ENCODE measurements at places on chromosomes 7 and 10.

DNA sequence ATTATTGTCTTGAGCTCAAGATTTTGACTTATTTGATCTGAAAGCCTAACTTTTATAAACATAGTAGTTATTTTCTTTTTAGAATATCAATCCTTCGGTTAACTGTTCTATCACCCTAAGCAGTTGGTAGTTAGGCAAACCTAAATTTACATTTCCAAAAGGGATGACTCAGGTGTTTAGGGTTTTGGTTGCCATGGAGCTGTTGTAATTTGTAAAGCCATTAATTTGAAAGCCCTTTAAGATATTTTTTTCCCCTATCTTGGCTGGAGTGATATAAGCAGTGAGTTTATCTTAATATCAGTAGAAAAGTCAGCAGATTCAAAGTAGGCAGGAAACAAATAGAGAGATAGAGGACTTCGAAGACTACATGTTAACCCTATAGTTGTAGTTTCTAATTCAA, 1472.6 kb upstream of the CELF2 start:
- DNase-seq: no peak

GRCh38 chr10:16713290-16713689, 103.9 kb downstream of the RSU1 start:
- no peak for DNase-seq

GRCh38 chr7:4762121-4763055, 13.0 kb upstream of the AP5Z1 start:
- DNase-seq: no peak

GRCh38 chr7:144866189-144866588, 30.3 kb upstream of the TPK1 start:
- no peak for DNase-seq

DNA sequence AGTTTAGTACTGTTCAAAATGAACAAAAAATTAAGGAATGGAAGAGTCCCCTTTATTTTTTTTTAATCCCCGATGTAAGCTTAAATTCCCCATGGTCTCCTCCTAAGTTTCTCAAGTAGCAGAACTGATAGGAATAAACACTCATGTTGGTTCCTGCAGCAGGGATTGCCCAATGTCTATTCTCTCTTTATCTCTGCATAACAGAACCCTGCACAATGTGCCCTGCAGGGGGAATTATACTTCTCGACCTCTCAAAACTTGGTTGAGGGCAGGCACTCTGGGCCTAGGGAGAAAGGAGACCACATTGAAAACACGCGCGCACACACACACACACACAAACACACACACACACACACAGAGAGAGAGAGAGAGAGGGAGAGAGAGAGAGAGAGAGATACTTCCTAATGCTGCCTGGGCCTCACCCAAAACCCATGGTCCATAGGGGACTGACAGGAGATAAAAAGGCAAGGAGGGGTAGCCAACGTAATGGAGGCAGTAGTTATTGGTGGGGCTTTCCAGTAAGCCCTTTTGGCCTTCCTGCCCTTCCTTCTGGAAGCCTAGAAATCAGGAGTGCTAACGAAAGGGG, 22.7 kb downstream of the JAZF1 start:
- DNase-seq: peak; percentile 51

GRCh38 chr10:77907900-77908717, 18.4 kb downstream of the DLG5 start:
- no peak for DNase-seq

DNA sequence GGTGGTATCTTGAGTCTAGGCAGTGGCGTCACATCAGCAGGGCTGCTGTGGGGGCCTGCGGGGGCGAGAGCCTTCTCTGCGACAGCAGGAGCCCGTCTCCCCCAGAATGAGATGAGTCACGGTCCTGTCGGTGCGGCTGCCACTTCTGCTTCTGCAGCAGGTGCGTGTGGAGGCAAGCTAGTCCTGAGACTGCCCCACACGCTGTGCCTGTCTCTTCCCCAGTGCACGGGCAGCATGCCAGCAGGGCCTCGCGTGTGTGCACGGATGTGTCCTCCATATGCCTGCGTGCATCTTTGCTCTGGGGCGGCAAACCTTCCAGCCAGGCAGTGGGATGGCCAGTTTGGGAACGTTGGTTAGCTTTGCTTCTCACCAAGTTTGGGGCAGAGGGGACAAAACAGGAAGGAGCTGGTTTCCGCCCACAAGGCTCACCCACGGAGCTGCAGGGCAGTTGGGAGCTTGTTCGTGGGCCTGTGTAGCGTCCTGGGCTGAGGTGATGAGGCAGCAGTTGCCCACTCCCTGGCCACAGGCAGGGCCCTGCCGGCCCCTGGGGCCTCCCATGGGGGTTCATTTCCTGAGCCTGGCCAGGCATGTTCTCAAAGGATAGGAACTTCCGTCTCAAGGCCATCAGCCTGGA, 60.8 kb upstream of the PPIF start:
- DNase-seq: peak; percentile 37

DNA sequence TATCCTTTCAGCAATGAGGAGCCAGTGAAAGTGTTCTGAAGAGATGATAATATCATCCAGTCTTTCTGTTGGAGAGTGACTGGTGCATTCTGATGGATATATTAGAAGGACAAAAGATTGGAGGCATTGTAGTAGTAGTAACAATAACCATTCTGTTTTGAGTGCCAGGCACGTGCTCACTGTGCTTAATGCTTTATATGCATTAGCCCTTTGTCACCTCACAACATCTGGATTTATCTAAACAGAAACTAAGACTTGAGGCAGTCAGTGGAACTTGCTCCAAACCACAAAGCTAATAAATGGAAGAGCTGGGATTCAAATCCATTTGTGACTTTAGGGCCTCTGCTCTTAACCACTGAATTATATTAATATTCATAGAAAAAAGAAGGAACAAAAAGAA, 84.5 kb upstream of the OIT3 start:
- no peak for DNase-seq

DNA sequence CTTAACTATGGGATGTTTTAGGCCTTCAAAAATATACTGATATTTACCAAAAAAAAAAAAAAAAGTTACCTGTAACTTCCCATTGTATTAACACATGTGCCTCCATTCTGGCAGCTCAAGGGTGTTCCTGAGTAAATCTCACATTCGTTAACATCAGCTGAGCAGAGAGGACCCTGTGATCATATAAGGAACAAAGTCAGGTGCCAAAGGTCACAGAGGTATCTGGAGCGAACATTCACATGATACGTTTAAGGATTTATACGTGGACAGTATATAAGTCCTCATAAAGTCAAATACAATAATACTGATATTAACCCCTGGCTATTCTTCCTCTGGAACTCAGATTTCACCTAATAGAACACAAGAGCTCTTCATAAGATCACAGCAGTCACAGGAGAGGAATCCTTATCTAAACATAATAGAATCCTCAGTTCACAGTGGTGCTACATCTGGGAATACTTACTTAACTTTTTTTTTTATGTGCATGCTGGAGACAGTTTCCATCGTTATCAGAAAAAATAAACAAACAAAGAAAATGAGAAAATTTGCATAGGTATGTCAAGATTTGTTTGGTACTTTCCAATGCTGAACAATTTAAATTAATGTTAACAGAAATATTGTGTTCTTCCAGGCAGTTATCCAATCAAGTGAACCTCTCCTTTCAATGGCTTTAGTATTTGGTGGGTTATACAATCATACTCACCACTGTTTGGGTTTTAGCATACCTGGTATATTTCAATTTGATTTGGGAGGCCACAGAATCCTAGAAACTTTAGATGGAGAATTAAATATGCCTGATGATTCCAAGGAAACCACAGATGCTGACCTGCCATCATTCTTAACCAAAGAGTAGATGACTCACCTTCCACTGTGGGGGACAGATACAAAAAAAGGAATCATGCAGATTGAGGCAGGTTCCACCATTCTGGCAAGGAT, 6.6 kb downstream of the CUBN start:
- peak; percentile 25 for DNase-seq

GRCh38 chr10:1715821-1716220, 21.5 kb downstream of the ADARB2 start:
- no peak for DNase-seq

DNA sequence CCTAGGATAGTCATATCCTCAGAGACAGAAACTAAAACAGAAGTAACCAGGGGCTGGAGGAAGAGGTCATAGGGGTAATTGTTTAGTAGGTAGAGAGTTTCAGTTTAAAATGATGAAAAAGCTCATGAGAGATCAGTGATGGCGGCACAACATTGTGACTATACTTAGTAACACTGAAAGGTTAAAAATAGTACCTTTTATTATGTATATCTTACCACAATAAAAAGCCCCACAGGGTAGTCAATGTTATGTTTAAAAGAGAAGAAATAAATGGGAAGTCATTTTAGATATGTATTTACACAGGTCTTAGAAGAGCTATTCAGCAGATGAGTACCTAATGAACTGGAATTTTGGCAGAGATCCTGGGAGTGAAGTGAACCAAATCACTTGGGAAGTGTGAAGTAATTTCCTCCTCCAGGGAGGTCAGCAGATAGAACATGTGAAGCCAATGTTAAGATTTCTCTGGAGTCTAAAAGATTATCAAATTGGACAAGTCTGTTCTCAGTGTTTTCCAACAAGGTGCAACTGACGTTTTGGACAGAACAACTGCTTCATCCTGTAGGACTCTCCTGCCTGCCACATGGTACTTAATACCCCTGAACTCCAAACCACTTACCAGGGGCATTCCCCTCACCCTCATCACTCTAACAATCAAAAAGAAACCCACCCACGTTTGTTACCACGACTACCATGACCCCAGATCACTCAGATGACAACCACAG, 6.4 kb downstream of the CDCA7L start:
- peak; percentile 37 for DNase-seq

- peak; percentile 81 for DNase-seq
These were observed 11.8 kb upstream of the ACSL5 start for GRCh38 chr10:112361951-112362751.

GRCh38 chr10:45386657-45387056, 12.6 kb downstream of the ALOX5 start:
- no peak for DNase-seq

GRCh38 chr7:30090111-30090510, 44.7 kb upstream of the MTURN start:
- peak; percentile 51 for DNase-seq

GRCh38 chr10:124521429-124521871, 59.8 kb downstream of the LHPP start:
- no peak for DNase-seq

DNA sequence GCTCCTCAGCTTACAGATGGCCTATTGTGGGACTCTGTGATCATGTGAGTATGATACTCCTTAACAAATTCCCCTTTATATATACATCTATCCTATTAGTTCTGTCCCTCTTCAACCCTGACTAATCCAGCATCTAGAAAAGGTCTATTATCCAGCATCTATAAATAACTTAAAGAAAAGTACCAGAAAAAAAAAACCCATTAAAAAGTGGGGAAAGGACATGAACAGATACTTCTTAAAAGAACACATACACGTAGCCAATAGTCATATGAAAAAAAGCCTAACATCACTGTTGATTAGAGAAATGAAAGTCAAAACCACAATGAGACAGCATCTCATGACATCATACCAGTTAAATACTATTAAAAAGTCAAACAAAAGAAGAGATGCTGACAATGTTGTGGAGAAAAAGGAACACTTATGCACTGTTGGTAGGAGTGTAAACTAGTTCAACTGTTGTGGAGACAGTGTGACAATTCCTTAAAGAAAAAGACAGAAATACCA, 549.5 kb upstream of the GRM3 start:
- DNase-seq: no peak

GRCh38 chr10:106874604-106874889, 290.0 kb downstream of the SORCS1 start:
- no peak for DNase-seq

- DNase-seq: no peak
These were observed 39.3 kb downstream of the TMEM178B start for GRCh38 chr7:141113131-141113530.

DNA sequence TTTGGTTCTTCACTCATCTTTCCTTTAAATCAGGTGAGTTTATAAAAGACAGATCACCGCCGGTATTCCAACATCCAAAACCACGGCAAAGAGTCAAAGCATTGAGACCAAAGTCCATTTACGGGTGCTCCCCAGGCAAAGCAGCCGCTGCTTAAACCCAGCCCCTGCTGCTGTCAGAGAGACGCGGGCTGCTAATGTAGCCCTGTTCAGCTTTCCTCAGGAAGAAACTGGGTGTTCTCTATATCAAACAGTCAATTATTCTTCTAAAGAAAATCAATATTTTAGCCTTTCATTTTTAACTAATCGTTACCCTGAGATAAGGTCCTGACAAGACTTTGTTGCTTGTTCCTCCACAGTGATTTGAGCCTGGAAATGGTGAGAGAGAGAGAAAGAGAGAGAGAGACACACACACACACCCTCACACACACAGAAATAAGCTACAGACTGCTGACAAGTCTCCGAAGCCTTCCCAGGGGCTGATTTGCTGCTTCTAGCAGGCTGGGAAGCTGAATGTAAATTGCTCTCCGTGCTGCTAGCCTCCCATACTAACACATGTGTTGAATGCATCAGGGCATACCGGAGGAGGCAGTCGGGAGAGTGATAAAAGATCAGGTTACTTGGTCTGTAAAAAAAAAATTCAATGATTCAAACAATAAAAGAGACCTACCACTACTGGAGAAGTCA, 183.0 kb upstream of the ANK3 start:
- peak; percentile 56 for DNase-seq

DNA sequence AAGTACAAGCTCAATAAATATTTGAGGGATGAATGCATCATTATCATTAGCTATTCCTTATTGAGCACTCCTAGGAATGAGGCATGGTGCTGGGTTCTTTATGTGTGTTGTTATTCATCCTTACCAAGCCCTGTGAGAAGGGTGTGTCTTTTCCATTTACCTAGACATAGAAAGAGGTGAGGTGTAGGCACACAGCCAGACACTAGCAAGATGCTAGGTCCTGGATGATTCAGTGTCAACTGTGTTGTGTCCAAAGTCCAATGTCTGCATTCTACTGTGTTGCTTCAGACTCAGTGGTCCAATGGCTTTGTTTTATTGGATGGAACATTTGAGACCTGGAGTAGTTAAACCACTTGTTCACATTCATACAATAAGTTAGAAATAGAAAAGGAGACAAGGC, 605.5 kb downstream of the LRMDA start:
- no peak for DNase-seq

DNA sequence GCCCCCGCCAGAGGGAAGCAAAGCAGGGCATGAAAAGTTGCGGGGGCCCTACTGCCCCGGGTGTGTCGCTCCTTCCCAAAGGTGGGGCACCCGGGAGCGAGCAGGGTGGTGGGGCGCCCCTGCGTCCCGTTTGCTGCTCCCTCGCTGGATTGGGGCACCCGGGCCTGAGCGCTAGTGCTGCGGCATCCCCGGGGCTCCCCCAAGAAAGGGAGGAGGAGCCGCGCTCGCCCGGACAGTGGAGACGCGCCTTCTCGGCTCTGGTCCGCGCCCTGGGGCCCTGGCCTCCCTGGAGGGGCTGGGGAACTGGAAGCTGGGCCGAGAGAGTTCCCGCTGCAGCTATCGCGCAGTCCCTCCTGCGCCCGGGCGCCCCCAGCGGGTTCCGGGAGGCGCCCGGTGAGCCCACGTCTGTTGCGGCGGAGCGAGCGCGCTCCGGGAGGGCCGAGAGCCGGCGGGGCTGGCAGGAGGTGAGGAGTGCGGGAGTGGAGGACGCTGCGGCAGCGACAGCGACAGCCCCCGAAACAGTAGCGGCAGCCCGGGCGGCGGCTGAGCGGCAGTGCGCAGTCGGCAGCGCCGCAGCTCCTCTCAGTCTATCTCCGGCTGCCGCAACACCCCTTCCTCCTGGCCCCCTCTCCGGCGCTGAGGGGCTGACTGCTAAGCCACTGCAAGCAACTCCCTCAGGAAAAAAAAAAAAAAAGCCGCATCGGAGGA, 504 bp upstream of the BMPER start:
- DNase-seq: peak; percentile 69

Measured in fibroblast of pulmonary artery (primary cell).